Calu3 (cell line): ENCODE measurements at places on chromosomes 11 and 22.

GRCh38 chr11:77094841-77095365 is 7.7 kb upstream of the OMP start:
- DNase-seq, result no peak

DNA sequence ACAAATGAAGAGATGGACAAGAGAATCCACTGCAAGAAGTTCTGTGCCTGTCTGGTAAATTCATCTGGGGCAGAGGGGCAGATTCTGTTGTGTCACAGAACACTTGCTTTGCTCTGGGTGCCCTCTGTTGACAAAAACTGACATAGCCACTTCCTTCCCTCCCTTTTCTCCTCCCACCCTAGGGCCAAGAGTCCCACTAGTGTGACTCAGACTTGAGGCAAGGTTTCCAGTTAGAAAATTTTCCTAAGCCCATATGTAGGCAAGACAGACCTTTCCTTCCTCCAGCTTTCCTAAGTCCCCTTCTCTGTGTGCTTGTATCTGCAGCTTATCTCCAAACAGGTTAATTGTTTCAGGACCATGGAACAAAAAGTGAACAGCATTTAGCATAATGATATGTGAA is 106.8 kb downstream of the RBFOX2 start:
- peak; percentile 79 for DNase-seq

DNA sequence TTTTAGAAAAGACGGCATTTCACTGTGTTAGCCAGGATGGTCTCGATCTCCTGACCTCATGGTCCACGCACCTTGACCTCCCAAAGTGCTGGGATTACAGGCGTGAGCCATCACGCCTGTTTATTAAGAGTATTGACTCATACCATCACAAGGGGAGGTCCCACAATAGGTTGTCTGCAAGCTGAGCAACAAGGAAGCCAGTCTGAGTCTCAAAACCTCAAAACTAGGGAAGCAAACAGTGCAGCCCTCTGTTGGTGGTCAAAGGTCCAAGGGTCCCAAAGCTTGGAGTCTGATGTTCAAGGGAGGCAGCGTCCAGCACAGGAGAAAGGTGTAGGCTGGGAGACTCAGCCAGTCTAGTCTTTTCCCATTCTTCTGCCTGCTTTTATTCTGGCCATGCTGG is 32.8 kb upstream of the LDLRAD3 start:
- no peak for DNase-seq

GRCh38 chr11:1549338-1550330 is 22.4 kb downstream of the DUSP8 start:
- no peak for DNase-seq

GRCh38 chr11:40219401-40219800 is 1240.1 kb downstream of the LRRC4C start:
- DNase-seq, result no peak

- DNase-seq, result no peak
Measured at GRCh38 chr11:75502138-75502537, 23.6 kb downstream of the GDPD5 start.

GRCh38 chr22:32103658-32104315 is 55.3 kb downstream of the C22orf42 start:
- DNase-seq, result no peak

DNA sequence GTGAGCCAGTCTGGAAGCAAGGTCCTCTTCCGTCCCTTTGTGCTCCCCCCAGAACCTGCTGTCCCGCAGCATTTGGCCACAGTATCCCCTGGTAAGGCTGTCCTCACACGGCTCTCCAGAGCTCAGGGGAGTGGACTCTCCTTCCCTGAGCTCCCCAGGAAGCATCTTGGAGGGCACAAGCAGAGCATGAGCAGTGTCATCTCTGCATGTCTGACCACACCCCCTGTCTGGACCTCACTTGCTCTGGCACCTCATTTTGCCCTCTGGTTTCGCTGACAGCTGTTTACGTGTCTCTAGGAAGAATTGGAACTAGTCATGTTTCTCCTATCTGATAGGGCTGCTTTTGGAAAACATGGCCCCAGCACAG is 15.5 kb downstream of the DCPS start:
- no peak for DNase-seq

- DNase-seq, result peak; percentile 50
Measured at GRCh38 chr11:59206635-59207034, 6.1 kb downstream of the MPEG1 start.

DNA sequence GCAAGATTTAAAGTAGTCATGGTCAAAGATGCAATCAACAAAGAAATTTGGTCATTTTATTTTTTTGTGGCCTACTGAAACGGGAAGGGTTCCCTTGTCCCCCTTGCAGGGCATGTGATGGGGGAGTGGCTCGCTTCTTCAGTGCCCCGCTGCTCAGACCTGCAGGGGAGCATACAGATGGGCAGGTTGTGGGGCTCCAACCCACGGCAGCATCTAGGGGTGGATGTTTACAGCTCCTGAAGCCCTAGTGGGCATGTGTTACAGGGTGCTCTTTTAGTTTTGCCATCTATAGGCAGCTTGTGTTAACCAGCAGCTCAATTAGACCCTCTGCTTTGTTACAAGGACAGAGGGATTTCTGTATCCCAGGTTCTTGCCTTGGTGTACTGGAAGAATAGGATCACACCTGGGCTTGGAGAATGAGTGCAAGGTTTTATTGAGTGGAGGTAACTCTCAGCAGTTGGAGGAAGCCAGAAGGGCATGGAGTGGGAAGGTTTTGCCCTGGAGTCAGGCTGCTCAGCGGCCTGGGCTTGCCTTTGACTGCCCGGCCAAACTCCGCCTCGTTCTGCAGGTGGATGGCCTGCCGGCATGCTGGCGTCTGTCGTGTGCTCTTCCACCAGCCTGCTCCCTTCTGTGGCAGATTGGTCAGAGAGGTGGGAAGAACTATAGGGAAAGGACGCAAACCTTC is 9.4 kb downstream of the GSTP1 start:
- no peak for DNase-seq

- DNase-seq, result no peak
Measured at GRCh38 chr11:73945396-73945795, 5.4 kb upstream of the DNAJB13 start.

GRCh38 chr11:70434813-70435278 is 36.5 kb downstream of the CTTN start:
- DNase-seq, result no peak

- DNase-seq, result no peak
Measured at GRCh38 chr11:126363706-126364248, 8.3 kb downstream of the ST3GAL4 start.

DNA sequence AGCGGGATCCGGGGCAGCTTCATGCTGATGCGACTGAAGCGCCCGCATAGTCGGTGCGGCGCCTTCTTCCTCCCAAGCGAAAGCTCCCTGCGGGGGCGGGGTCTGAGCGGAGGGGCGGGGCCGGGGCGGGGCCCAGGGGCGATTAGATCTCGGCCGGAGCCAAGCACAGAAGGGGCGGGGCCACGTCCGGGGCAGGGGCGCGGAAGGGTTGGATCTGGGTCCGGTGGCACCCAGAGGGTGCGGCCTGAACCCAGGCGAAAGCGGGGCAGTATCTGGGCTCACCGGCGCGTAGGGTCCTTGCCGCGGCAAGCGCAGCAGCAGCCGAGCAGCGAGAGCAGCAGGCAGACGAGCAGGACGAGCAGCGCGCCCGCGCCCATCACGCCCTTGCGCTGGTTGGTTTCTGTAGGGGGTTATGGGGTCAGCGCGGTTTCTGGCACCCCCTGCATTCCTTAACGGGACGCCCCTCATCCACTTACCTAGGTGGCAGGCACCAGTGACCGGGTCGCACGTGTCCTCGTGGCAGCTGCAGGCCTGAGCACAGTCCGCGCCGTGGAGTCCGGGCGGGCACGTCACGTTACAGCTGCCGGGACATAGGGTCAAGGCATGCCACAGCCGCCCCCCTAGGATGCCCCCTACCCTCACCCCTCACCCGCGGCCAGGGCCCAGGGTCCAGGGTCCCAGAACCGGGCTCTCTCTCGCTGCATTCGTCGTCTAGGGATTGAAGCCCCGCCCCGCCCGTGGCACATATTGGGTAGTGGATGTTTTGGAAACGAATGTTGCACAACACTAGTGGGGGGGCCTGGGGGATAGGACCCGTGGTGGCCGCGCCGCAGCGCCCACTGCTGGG is 8.1 kb downstream of the SCARF2 start:
- DNase-seq, result peak; percentile 58

DNA sequence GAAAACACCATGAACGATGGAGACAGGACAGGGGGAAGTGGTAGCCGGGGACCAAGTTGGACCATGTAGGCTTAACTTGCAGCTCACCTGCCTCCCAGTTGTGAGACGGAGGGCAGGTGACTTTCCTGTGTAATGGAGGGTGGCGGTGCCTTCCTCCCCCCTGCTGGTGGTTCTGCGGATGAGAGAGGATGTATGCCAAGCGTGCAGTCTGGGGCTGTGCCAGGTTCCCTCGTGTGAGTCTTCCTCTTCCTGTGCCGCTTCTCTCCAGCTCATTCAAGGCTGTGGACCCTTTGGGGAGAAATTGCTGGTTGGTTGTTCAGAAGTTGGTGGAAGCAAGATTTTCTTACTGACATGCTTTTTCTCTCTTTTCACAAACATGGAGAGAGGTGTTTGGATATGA is 35.1 kb downstream of the MPPED1 start:
- peak; percentile 24 for DNase-seq
